Mammary epithelial cell (primary cell): ENCODE measurements at places on chromosomes 1 and 21. TPM values are rescaled to one million over a fixed set of nuclear protein-coding genes. Genes with fewer than 3 reads are reported as not detected.

Gene CRB1
- total RNA-seq, result not detected in 2 replicates

Gene CCDC185
- not detected in 2 replicates for total RNA-seq

Gene AIRE
- total RNA-seq, result not detected

Gene SPRR2F
- total RNA-seq, result not detected in 2 replicates

Gene CLCA4
- total RNA-seq, result 2.8 TPM

Gene KCNK2
- total RNA-seq, result not detected in 2 replicates

Gene PALMD
- total RNA-seq, result 0.69 and 2.7 TPM in 2 replicates

Gene SMCP
- not detected in 2 replicates for total RNA-seq

Gene CHRM3
- total RNA-seq, result 43.7 TPM

Gene ERICH3
- not detected for total RNA-seq

Gene AADACL4
- not detected for total RNA-seq

Gene FCER1G
- 1.0 TPM in 1 of 2 replicates, not detected in the other for total RNA-seq

Gene SLC9C2
- total RNA-seq, result not detected

Gene TMPRSS15
- total RNA-seq, result not detected

Gene LCE1C
- total RNA-seq, result 9.5 and 11.1 TPM in 2 replicates

Gene OR2T35
- not detected for total RNA-seq

Gene TEX38
- total RNA-seq, result not detected in 2 replicates

Gene ZNF648
- 0.07 TPM in 1 of 2 replicates, not detected in the other for total RNA-seq

Gene LCE2B
- not detected in 2 replicates for total RNA-seq

Gene SELL
- total RNA-seq, result 0.17 TPM

Gene VWA5B1
- not detected in 2 replicates for total RNA-seq

Gene ITGB2
- total RNA-seq, result 2.7 TPM

Gene WNT9A
- 2.6 and 7.1 TPM in 2 replicates for total RNA-seq

Gene HORMAD1
- not detected in 2 replicates for total RNA-seq

Gene S100A8
- total RNA-seq, result 176 and 363 TPM in 2 replicates

Gene AGBL4
- not detected in 2 replicates for total RNA-seq

Gene FCGR1A
- total RNA-seq, result not detected in 2 replicates

Gene CXADR
- 48.0 TPM for total RNA-seq

Gene CENPS
- total RNA-seq, result 9.7 TPM

Gene KRTAP19-3
- total RNA-seq, result not detected in 2 replicates

Gene SH2D2A
- total RNA-seq, result 3.4 and 3.6 TPM in 2 replicates

Gene ST6GALNAC3
- 1.7 TPM for total RNA-seq

Gene ATP6V0B
- 84.4 TPM for total RNA-seq

Gene C1orf141
- total RNA-seq, result not detected

Gene TDRD10
- total RNA-seq, result not detected in 2 replicates

Gene NID1
- total RNA-seq, result 21.3 TPM
